ENCODE measurements at places on chromosomes 5 and 9. TPM values are rescaled to one million over a fixed set of nuclear protein-coding genes. Genes with fewer than 3 reads are reported as not detected.

The SLC25A51 gene
- 22.5 TPM for total RNA-seq

The FOXD4L4 gene
- not detected for total RNA-seq

DNA sequence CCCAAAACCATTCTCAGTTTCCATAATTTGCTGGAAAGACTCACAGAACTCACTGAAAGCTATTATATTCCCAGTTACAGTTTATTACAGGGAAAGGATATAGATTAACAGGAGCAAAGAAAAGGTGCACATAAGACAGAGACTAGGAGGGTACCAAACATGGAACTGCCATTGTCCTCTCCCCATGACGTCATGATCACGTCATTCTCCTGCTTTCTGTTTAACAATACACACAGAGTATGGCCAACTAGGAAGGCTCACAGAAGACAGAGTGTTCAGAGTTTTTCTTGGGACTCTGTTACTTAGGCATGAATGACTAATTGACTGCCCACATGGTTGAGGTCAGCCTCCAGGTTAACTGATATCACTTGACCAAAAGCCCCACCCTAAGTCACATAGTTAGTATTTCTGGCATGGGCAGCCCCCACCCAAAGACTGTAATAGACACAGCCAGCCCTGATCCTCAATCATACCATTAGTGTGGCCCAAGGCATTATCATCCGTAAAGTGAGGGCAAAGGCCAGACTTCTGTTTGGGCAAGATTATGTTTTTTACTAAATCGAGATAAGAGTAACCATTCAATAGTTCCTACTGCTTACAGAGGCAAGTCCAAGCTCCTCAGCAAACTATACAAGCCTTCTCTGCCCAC is 353.5 kb upstream of the POU5F2 start:
- no peak for DNase-seq
- no peaks in the 10 kb centered on the region for H3K4me1 ChIP-seq
- H3K36me3 ChIP-seq: no peaks in the 10 kb centered on the region
- H3K4me3 ChIP-seq: no peak overlapping the region

The TTC23L gene
- not detected for total RNA-seq

The FOXD4L6 gene
- not detected for total RNA-seq

Data from breast epithelium (tissue), 4 donors.